ENCODE measurements at places on chromosomes 3 and 15.

DNA sequence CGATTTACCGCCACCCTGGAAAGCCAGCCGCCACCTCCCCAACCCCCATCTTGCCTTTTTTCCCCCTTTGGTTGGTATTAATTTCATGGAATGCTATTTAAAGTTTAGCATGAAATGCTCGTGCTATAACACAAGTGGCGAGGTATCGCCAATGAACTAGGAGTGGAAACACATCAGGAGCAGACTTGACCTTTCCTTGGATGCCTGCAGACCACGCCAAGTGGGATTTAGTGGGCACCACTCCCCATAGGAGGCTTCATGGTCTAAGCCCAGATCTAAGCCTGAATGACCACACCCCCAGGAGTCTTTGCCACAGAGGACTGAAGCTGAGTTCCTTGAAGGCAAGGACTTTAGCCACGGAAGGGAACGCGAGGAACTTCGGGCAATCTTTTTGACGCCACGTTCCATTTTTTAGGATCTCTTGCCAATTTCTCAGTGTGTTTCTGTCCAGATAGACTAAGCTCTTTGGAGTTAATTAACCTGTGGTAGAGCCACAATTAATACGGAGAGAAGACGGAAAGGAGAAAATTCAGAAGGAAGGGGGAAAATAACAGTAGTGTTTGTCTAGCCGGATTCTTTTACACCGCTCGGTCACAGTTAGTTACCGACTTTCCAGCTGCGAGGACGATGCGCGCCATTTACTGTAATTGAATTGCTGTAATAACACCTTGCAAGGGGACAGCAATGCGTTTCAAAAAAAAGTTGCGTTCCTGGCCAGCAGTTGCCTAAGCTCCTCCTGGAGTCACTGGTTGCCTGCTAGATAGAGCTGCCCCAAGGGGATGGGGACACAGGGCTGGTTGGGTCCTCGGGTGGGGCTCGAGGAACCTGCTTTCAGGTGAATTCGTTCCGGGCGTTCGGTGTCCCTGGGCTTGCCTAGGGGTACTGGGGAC is 37.1 kb downstream of the NR2F2 start:
- DNase-seq: no peak

DNA sequence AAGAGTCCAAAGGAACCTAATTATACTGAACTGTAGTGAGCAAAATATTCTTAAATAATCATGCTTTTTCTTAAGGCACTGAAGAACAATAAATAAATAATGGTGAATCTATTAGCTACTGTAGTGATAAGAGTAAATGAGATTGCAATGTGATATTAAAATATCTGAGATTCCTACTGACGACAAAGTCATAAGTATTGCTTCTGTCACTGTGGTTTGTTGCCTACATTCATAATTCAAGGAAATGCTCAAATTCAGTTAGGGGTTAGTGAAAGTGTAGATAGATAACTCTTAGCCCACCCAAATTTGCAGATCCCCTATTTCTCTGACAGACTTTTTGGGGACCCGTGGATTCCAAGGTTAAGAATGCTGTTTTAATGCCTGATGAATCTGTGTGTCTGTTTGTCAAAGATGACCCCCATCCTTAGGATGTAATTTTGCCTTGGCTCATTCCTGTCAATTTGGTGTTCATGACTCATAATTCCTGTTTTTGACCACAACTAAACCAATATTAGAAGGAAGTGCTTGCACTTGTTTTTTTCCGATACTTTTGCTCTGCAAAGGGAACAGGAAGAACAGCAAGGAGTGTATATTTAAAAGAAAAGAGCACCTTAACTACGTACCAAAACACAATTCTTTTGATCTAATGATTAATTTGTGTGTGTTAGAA is 86.7 kb downstream of the MAGI1 start:
- DNase-seq: no peak

GRCh38 chr3:140223631-140224030 is 288.6 kb downstream of the CLSTN2 start:
- DNase-seq: no peak

DNA sequence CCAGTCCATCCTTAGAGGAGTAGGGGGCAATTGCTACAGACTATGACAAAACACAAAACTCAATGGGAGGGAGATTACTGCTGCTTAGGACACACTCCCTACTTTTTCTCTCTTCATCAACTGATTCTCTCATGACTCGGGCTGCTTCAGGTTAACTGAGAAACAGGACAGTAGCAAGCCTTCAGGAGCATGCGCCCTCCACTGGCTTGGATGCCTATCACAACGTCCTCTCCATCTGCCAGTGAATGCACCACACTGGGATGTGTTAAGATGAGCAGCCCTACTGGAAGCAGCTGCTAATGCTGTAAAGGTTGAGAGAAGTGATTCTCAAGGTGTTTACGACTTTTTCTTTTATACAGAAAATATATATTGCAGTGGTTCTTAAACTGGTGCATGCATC is 542.3 kb downstream of the EDEM1 start:
- DNase-seq: no peak

DNA sequence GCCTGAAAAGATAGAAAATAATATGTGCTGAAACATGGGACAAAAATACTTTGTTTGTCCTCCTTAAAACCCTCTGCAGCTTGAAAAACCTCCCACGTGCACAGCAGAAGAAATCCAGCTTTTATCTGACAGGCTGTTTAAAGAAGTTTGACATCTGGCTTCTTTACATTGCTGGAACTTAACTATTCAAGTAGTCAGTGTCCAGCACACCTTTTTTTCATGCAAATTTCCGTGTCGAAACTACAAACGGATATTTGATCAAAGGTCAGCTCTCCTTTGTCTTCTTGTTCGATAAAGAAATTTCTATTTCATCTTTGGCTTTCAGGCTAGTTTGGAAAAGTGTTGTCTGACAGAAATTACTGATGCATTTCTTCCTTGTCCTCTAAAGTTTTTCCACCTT is 66.8 kb upstream of the KBTBD8 start:
- DNase-seq: no peak

DNA sequence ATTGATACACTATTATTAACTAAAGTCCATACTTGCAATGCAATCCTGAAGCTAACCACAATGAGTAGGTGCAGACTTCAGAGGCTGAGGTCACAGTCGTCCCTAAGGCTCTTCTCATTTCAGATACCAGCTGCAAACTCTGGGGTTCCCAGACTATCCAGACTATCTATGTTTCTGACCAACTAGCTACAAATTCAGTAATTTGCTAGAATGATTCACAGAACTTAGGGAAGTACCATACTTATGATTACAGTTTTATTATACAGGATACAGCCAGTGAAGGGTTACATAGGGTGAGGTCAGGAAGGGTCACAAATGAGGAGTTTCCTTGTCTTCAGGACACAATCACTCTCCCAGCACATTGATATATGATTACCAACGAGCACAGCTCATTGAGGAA is 36.5 kb downstream of the PPM1L start:
- no peak for DNase-seq

DNA sequence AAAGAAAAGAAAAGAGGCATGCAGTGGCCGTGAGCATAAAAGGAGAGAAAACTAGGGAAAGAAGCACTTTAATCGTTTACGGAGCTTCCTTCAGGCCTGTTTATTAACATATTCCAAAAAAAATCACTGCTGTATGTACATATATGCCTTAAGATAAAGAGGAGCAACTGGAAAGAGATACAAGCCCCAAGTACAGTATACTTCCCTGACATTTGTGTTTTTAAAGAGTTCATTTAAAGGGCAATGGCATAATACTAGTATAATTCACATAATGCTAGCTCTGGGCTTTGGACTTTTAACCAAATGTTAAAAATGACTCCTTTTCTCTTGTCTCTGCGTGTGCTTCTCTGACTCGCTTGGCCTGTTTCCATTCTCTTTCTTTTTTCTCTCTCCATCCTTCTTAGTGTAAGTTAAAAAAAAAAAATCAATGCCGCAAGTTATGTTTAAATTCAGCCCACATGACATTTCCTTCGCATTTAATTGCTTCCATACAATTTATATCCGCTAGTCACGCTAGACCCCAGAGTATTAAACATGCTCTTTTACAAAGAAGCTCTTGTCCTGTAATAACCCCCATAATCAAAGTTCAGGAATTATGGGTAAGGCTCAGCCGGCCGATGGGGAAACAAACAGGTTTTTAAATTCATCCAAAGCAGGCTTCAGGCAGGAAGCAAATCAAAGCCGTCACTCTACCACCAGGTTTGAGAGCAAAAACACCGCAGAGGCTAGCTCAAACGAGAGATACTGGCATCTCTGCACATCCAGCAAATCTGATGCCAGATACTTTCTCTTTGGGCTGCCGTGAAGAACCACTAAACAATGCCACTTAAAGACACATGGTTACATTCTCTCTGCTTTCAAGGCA is 19.4 kb downstream of the WWTR1 start:
- DNase-seq: no peak

DNA sequence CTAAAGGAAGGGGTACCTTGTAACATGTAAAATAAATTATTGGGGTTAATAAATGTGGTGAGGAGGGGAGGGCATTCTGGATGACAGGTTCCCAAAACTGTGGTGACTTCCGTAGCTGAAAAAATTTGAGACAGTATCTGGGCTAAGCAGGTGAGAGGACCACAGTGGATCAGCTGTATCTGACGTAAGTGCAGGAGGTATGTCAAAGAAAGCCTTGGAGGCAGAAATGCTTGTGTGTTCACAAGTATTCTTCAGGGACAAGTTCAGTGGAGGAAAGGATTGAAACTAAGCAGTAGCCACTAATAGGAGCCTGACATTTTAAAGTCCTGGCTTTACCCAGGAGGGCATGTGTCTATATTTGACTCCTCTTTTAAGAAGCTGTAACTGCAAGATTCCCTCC is 52.0 kb downstream of the CD86 start:
- no peak for DNase-seq

DNA sequence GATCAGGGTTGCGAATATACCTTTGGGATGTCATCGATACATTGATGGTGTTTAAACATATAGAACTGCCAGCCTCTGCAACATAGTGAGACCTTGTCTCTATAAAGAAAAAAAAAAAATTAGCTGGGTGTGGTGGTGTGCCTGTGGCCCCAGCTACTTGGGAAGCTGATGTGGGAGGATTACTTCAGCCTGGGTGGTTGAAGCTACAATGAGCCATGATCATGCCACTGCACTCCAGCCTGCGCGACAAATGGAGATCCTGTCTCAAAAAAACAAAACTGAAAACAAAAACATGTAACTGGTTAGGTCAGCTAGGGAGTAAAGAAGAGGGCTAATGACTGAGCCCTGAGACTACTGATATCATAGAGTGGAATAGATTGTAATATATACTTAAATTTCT is 30.7 kb upstream of the MGA start:
- DNase-seq: no peak

DNA sequence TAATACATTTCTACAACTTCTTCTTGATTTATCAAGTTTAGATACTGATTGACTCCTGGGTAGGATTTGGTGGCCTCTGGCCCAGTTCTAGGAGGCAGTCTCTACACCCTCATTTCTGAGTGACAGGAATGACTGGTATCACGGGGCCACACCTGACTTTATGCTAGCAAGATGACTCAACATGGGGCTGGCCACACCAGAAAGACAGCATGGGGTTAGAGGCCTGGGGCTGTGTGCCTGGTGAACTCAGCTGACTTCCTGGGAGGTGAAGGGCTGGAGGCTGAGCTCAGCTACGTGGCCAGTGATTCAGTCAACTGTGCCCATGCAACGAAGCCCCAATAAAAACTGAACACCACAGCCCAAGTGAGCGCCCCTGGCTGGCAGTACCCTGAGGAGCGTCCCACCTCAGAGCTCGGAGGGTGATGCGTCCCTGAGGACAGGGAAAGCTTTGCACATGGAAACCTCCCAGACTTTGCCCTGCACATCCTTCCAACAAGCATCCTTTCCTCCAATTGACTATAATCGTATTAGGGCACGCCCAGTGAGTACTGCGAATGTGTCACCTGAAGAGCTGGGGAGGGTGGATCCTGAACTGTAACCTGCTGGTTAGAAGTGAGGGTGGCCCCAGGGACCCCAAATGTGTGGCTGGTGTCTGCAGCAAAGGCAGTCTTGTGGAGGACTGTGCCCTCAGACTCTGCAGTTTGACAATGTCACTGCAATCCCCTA is 57.2 kb downstream of the NIPA2 start:
- no peak for DNase-seq

- DNase-seq: peak; percentile 40
These were observed 858 bp downstream of the NTRK3 start for GRCh38 chr15:88255484-88256278.

GRCh38 chr3:58023531-58023930 is 15.3 kb downstream of the FLNB start:
- DNase-seq: no peak

GRCh38 chr3:51283421-51283820 is 101.7 kb upstream of the MANF start:
- DNase-seq: no peak

DNA sequence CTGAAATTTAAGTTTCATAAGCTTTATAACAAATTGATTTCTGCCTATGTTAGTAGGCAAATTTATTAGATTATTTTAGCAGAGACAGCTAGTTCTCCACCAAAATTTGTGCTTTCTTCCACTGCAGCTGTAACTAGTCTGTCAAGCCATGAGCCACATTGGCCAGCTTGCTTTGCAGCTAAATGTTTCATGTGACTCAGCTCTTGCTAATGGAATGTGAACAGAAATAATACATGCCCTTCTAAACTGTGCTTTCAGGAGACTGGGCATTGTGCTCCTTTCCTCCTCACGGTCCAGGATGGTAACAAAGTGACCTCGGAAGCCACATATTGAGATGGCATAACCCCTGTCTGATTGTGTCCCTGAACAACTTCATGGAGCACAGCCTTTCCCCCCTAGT is 51.3 kb upstream of the KPNA4 start:
- no peak for DNase-seq

DNA sequence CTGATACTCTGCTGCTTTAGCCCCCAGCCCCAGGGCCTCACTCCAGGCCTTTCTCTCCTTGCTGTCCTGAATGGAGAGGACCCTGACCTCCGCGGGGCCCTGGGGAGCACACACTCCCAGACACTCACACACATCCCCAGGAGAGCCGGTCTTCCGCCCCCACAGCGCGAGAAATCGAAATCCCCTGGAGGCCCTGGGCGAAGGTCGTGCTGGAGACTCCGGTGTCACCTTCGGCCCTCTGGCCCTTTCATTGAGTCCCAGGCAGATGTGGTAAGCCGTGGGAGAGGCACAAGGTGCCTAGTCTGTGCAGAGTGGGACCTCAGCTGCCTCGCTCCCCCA is 848 bp upstream of the GOLGA8B start:
- DNase-seq: no peak

- no peak for DNase-seq
These were observed 33.3 kb upstream of the ATG7 start for GRCh38 chr3:11238880-11239279.

DNA sequence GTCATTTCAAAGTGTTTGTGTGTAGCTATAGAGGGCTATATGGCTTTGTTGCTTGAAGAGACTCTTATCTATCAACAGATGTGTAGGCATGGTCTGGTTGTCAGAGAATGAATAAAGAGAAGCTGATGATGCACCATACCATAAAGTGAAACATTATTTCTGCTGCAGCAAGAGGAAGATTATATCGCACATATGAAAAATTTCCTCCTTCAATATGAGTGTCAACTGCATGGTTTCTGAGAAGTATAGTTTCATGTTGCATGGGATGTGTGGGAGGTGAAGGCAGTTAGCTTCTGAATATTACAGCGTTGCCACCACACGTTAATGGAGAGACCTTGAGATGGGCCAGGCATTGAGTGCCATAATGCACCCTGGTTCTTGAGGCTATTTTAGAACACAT is 217.9 kb downstream of the SATB1 start:
- no peak for DNase-seq

- no peak for DNase-seq
These were observed 17.4 kb downstream of the ABTB1 start for GRCh38 chr3:127690106-127690505.
